ENCODE measurements at places on chromosomes 2 and 18.

- DNase-seq: no peak
Measured at GRCh38 chr2:176934131-176934530, 278.5 kb upstream of the HNRNPA3 start.

- DNase-seq: no peak
Measured at GRCh38 chr2:217414429-217414828, 554.6 kb upstream of the TNP1 start.

- no peak for DNase-seq
Measured at GRCh38 chr2:190497428-190497827, 37.1 kb downstream of the NEMP2 start.

- DNase-seq: no peak
Measured at GRCh38 chr2:236229186-236229585, 35.0 kb downstream of the ASB18 start.

DNA sequence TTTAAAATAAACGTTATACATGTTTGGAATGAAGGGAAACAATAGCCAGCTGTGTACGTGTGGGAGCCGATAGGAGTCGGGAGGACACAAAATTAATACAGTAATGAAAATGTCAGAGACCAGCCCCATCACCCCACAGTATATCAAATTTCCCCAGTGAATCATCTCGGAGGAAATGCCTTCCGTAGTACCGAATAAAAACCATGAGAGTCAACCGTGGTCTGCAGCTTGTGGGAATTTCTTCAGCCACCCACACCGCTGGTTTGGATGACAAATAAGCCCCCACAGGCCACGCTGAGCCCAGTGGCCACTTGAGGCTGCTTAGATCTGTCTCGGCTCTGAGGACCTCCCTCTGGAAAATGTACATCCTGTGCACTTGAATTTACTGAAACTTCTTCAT is 133.7 kb downstream of the COL6A3 start:
- no peak for DNase-seq

- no peak for DNase-seq
Measured at GRCh38 chr18:76013057-76013456, 482.0 kb downstream of the ZNF516 start.

- DNase-seq: no peak
Measured at GRCh38 chr2:932320-933115, 18.1 kb upstream of the SNTG2 start.

DNA sequence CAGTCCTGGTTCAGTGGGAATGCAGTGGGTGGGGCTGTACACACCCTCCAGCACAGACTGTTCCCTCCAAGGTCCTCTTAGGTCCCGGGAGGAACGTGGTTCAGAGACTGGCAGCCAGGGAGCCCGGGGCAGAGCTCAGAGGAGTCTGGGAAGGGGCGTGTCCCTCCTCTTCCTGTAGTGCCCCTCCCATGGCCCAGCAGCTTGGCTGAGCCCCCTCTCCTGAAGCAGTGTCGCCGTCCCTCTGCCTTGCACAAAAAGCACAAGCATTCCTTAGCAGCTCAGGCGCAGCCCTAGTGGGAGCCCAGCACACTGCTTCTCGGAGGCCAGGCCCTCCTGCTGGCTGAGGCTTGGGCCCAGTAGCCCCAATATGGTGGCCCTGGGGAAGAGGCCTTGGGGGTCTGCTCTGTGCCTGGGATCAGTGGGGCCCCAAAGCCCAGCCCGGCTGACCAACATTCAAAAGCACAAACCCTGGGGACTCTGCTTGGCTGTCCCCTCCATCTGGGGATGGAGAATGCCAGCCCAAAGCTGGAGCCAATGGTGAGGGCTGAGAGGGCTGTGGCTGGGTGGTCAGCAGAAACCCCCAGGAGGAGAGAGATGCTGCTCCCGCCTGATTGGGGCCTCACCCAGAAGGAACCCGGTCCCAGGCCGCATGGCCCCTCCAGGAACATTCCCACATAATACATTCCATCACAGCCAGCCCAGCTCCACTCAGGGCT is 17.5 kb upstream of the FAHD2A start:
- no peak for DNase-seq

DNA sequence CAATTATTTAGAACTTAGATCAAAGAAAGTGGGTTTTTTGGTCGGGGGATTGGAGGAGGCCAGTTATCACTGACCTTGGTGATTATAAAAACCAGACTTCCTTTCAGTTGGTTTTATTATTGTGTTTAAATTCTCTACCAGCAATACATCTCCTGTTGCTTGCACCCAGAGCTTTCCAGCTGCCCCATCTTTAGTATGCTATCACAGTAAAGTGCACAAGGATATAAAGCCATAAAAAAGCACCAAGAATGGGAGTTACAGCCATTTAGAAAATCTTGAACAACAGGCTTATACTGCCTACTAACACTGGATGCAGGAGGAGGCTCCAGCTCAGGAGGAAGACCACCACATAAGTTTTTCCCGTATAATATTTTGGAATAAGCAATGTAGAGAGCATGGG is 148.7 kb upstream of the OSR1 start:
- DNase-seq: no peak

GRCh38 chr2:173199294-173199693 is 123.6 kb downstream of the MAP3K20 start:
- DNase-seq: no peak

GRCh38 chr2:9191041-9191481 is 15.6 kb upstream of the ASAP2 start:
- DNase-seq: no peak

DNA sequence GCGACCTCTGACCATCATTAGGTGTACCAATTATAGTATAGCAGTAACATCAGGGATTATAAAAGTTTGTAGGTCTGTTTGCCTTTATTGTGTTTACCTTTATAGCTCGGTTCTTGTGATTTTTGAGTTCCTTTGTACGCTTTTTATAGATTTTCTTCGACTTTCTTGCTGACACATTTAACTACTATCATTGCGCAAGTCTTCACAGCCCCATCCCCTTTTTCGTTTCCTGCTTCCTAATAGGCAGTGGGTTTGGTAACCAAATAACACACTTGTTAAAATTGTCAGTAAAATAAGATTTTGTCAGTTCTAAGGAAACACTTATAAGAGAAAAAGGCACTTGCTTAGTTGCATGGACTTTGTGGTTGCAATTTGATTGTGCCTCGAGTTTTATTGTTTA is 541.5 kb downstream of the LRP1B start:
- no peak for DNase-seq

DNA sequence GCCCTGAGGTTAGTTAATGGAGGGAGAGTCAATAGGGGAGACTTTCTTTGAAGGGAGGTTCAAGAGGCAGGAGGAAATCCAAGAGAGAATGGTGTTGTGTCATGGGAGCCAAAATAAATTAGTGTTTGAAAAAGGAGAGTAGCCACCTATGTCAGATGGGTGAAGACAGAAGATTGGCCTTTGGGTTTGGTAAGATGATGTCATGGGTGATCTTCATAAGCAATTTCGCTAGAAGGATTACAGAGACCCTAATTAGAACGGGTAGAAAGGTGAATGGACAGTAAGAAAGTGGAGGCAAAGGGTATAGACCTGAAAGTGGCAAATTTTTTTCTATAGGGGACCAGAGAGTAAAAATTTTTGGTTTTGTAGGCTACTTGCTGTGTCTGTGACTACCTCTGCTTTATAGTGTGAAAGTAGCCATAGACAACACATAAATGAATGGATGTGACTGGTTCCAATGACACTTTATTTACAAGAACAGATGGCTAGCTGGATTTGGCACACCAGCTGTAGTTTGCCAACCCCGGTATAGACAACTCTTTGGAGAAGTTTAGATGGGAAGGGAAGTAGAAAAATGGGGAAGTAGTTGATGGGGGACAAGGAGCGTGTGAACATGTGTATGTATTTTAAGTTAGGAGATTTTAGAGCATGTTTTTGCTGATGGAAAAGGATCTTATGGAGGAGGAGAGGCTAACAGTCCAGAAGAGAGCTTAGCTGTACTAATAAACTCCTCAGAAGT is 9.3 kb downstream of the STAMBP start:
- no peak for DNase-seq

- DNase-seq: no peak
Measured at GRCh38 chr18:61982475-61982874, 89.7 kb upstream of the RNF152 start.

- no peak for DNase-seq
Measured at GRCh38 chr2:137689549-137689948, 274.7 kb upstream of the HNMT start.

DNA sequence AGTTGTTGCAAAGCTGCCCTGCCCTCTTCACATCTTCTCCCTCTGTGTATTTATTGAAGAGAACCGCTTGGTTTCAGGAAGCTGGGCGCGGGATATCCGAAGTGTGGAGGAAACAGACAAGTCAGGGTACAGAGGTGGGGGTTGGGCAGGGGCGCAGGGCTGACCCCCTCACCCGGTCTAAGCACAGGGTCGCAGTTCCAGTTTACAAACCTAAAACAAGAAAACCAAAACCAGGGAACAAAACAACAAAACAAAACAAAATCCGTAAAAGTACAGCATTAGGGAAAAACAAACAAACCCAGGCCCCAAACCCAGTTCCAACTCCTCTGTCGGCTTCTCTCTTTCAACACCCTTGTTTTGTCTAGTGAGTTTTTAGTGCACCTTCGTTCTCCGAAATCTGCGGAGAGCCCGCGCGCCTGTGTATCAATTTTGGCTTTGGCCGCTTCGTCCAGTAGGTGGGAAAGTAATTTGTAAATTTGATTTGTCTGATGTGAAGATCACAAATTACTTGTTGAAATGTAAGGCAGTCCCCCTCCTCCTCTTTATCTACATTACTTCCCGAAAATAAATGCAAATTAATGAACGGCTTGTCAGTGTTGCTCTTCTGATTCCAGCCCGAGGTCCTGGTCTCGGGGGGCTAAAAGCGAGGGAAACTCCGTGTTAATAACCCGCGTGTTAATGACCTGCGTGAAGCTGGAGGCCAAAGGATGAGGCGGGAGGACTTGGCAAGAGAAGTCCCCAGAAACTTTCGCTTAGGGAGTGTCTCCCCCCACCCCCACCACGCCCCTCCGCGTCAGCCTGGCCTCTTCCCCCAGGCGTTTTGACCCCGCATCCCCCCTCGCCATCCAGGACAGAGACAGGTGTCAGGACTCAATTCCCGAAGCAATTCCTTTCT is 6.9 kb downstream of the OTX1 start:
- DNase-seq: no peak

- DNase-seq: no peak
Measured at GRCh38 chr2:127413200-127413599, 5.0 kb upstream of the PROC start.

DNA sequence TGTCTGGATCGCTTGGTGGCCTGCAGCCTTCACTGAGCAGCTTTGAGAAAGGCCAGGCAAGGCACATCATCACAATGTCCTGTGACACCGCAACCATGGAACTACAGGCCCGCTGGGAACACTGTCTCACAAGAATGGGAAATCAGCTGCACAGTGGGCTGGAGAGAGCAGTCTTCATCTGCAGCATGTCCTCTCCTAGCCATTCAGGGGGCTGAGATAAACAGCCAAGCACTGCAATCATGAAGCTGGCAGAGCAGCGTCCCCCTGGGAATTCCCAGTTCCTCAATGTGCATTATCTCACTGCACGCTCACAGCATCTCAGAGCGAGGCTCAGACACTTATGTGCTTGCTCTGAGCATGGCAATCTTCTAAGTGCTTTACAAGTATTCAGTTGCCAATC is 1.9 kb downstream of the CMPK2 start:
- no peak for DNase-seq

GRCh38 chr2:19195661-19196060 is 162.8 kb downstream of the OSR1 start:
- DNase-seq: no peak

DNA sequence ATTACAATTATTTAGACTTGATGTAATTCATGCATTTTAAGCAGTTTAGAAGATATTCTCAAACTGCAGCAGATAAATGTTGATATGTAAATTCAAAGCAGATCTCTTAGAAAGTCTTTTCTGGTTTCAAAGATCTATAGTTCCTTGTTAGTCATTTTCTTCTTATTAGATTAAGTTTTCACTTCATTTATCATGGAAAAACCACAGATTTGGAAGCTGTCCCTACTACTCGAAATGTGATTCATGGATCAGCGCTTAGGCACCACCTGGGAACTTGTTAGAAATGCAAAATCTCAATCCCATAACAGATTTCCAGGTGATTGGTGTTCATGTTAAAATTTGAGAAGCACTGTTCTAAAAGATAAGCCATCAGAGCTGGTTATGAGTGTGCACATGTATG is 92.8 kb upstream of the CDH2 start:
- no peak for DNase-seq

- no peak for DNase-seq
Measured at GRCh38 chr2:54966165-54966832, 84.0 kb downstream of the RTN4 start.

- DNase-seq: no peak
Measured at GRCh38 chr2:152453129-152453911, 118.3 kb downstream of the FMNL2 start.

DNA sequence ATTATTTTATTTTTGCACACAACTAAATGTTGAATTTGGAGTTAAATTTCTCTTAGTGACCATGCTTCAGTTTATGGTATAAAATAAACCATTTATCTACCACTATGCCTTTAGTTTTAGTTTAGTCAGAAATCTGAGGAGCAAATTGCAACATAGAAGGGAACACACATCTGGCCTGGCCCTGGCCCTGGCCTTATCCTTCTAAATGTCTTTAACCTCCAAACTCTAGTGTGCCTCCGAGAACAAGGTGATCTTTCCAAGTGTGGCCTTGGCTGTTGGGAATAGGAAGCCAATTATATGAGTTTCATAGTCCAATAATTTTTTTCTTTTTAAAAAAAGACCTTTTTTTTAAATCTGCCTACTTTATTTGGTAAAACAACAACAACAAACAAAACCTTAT is 31.8 kb upstream of the GREB1L start:
- no peak for DNase-seq

DNA sequence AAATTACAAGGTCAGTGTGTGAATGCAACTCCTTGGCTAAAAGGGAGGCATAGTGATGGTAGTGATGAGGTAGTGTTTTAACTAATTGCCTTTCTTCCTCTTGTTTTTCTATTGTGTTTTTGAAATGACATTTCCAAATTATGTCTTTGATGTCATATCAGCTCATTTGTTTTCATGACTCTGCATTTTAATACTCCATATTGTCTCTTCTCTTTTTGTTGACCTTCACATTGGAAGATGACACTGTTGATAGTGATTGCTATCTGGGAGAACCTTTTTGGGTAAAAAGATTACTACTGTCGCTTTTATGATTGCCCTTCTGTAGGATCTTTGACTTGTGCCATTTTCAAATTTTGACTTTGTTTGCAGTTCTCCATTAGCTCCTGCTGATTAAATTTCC is 3.0 kb downstream of the GIGYF2 start:
- no peak for DNase-seq

GRCh38 chr18:75364512-75365253 is 62.8 kb downstream of the SMIM21 start:
- no peak for DNase-seq

- DNase-seq: no peak
Measured at GRCh38 chr2:218406949-218407618, 7.4 kb downstream of the CTDSP1 start.

DNA sequence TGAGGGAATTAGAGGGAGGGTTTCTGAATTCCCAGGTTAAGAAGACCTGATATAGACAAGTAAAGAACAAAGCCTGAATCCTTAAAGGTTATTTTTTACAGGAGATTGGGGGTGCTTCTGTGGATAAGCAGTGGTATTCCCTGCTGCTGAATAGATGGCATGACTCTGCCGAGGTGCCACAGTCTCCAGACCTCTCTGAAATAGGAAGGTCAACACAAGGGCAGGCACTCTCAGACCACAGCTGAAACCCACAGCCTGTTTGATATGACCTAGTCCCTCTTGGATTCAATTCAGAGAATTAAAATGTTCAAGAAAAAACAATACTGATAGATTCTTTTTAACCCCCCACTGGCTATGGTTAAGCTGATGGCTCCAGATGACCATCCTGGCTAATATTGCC is 259.3 kb downstream of the PTGR3 start:
- DNase-seq: no peak

Data from stimulated activated CD8-positive, alpha-beta memory T cell treated with anti-CD3 and anti-CD28 coated beads, Interleukin-7, amount 100 ng/mL, for 4 hours (primary cell).